ENCODE measurements at places on chromosomes 3 and 15.

GRCh38 chr3:161854232-161854771 is 357.7 kb downstream of the OTOL1 start:
- no peak for DNase-seq

GRCh38 chr15:43440721-43441281 is 52.2 kb downstream of the TP53BP1 start:
- no peak for DNase-seq

- no peak for DNase-seq
These were observed 6.3 kb downstream of the CLK3 start for GRCh38 chr15:74621936-74622335.

DNA sequence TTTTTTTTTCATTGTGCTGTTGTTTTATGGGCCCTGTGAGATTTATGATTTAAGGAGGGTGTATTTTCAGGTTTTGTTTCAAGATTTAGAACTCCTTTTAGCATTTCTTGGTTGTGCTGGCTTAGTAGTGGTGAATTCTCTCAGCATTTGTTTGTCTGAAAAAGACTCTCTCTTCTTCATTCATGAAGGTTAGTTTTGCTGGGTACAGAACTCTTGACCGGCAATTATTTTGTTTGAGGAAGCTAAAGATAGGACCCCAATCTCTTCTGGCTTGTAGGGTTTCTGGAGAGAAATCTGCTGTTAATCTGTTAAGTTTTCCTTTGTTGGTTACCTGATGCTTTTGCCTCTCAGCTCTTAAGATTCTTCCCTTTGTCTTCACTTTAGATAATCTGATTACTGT is 46.9 kb downstream of the LYSMD4 start:
- no peak for DNase-seq

DNA sequence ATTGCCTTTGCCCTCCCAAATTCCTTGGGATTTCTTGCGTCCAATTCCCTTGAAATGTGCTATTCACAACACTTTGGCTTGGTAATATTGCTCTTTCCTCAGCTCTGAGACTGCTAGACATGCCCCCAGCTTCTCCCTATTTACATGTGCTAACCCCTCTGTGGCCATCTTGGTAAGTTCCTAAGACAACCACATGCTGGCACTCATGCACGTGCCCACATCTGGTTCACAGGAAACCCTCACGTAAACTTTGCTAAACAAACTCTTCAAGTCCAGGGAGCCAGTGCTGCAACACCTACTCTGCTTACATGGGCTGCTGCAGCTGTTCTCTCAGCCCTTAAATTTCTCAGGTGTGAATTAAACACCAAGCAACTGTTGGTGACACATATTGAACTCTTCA is 121.8 kb downstream of the ADAMTSL3 start:
- DNase-seq: no peak

DNA sequence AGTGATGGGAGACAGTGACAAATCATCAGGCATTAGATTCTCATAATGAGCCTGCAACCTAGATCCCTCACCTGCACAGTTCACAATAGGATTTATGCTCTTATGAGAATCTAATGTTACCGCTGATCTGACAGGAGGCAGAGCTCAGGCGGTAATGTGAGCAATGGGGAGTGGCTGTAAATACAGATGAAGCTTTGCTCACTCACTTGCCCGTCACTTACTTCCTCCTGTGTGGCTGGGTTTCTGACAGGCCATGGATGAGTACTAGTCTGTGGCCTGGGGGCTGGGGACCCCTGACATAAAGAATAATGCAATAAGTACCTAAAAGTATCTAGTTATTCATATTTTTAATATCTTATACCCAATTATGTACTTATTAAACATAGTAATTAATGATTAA is 15.6 kb downstream of the IQCB1 start:
- DNase-seq: no peak

DNA sequence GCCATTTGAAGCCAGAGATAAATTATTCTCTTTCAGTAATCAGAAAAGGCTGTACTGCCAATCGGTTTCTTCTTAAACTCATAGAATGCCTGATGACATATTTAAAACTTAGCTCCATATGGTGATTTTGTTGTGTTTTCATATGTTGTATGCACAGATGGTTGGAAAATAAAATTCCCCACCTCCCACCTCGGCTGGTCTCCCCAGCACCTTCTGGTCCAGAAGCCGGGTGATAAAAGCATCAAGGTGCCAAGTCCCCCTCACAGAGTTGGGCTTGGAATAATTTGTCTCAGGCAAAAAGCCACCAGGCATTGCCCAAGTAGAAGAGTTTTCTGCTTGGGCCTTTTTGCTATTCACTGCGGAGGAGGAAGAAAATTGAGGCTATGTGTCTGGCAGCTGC is 18.4 kb downstream of the LARS2 start:
- DNase-seq: no peak

GRCh38 chr15:55742927-55743728 is at the start of gene PRTG:
Gene PRTG (minus strand): TSS chr15:55743152. CDS start chr15:55742931, 221 bp downstream.
- peak; percentile 66 for DNase-seq

Measured in right renal pelvis (tissue), 4 donors.